ENCODE measurements at places on chromosomes 6 and 20.

GRCh38 chr6:137495703-137496336 lies 1.6 kb upstream of the OLIG3 start:
- no peak for DNase-seq

DNA sequence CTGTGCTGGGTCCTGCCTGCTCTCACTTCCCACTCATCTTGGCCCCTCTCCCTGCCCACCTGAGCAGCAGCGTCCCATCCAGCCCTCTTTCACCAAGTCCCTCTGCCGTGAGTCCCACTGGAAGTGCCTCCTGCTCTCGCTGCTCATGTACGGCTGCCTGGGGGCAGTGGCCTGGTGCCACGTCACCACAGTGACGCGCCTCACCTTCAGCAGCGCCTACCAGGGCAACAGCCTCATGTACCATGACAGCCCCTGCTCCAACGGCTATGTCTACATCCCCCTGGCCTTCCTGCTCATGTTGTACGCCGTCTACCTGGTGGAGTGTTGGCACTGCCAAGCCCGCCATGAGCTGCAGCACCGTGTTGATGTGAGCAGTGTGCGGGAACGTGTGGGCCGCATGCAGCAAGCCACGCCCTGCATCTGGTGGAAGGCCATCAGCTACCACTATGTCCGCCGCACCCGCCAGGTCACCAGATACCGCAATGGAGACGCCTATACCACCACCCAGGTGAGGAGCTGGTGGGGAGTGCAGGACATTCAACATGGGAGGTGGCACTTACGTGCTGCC lies 2.8 kb downstream of the TMEM151B start:
- no peak for DNase-seq

GRCh38 chr6:157632821-157633220 lies 190.2 kb upstream of the SNX9 start:
- DNase-seq, result no peak

DNA sequence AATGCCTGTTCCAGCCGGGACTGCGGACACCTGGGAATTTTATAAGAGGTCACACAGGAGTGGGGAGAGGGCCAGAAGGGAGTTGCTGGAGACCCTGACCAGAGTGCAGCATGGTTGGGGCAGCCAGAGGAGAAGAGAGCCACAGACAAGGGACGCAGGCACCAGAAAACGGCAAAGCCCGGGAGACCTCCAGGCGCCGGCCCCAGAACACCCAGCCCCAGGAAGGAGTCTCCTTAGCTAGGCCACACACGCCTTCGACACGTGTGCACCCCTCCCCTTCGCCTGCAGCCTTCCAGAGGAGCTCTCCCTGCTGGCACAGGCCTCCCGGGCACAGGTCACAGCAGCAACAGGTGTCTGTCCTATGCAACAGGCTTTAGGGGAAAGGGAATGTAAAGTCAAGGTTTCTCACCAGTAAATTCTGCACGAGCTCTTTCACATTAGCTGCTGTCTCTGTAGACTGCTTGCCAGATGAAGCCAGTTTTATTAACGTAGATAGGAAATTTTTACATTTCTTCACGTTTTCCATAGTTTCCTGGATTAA lies 57.0 kb downstream of the TAF4 start:
- no peak for DNase-seq
